ENCODE measurements at places on chromosomes 13 and 19.

DNA sequence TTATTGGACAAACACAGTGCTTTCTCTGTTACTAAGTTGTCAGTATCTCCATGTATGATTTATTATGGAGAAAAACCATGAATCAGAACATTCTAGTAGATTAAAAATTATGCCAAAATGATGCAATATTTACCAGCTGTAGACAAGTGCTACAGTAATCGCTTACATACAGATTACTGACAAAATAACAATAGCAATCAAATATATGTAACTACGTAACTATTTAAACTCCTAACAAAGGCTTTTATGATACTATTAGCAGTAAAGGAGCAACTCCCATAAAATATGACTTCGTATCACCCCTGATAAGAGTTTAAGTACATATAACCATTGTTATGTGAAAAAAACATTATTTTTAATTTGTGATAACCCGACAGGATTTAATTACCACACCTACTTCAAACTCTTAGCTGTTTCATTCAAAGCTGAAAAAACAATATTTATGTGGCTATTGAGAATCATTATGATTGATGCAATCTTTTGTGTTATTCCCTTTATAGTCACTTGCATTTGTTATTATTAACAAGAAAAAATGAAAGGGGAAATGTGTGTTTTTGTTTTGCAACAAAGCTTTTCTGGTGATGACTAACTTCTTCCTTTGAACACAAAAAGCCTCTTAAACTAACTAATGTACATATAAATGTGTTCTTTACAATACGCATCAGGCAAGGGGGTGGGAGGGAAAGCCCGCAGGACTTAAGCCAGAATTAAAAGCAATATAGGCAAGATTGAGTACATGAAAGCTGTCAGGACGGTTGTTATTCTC, 147.4 kb downstream of the ABCC4 start:
- peak; percentile 46 for DNase-seq

DNA sequence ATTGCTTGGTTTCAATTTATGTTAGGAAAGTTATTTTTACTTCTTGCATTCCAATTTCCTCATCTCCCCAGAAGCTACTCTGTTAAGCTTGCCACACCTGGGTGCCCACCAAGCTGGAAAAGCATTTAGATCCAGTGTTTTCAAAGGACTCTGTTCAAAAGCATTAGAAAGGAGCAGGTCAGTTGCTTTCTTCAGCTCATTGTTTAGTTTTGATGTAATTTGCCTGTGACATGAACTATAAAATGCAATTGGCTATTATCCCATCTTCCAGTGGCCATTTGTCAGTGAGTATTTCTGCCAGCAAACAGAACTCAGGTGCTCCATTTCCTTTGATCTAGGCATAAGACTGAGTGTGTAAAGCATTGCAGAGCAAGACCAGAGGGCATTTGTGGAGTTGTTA, 46.7 kb upstream of the RNF113B start:
- no peak for DNase-seq

DNA sequence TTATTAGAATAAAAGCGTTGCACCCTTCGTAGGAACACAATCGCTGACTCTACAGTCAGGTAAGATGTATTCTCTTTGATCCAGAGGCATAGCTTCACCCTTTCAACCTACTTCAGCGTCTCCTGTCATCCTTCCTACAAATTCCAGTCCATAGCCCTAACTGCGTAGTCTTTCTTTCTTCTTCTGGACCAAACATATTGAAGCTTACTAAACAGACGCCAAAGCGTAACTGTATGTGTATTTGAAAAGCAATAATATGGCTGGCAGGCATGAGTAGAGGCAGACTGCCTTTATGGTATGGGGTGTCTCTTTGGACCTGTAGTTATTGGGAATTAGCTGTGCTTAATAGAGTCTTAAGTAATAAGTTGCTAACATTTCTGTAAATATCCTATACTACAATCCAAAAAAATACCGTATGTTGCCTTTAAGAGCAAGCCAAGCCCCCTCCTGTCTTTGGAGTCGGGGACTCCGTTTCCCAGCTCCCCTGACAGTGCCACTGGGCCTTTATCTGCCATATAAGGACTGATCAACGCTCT, 392 bp upstream of the ZNF548 start:
- no peak for DNase-seq

GRCh38 chr13:33201659-33202058, 83.9 kb downstream of the STARD13 start:
- no peak for DNase-seq

GRCh38 chr19:49790866-49791265, 22.2 kb downstream of the FUZ start:
- no peak for DNase-seq

DNA sequence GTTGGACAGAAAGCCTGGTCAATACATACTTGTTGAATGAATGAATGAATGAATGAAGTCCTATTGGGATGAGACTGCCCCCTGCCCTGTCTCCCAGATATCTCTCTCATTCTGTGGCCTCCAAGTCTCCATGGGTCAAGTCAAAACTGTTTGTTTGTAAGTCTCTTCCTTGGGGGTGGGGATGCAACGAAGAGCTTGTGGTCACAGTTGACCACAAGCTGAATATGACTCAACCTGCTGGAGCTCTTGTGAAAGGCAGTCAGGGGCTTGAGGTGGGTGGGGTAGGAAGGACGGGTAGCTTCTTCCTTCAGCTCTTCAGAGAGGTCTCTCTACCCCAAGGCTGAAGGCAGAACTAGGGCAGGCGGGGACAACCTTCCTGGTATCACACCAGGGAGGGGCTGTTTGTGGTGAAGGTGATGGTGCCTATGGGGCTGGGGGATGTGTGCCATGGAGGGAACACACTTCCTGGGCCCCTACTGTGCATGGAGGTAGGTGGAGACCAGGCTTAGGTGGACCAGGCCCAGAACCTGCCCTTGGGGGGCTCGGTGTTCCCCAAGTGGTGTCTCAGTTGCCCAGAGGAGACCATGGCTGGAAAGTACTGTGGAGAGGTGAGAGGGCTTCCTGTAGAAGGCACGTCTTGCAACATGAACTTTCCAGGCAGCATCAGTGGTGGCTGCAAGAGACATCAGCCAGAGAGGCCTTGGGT, 8.0 kb downstream of the MYO1F start:
- DNase-seq, result no peak

DNA sequence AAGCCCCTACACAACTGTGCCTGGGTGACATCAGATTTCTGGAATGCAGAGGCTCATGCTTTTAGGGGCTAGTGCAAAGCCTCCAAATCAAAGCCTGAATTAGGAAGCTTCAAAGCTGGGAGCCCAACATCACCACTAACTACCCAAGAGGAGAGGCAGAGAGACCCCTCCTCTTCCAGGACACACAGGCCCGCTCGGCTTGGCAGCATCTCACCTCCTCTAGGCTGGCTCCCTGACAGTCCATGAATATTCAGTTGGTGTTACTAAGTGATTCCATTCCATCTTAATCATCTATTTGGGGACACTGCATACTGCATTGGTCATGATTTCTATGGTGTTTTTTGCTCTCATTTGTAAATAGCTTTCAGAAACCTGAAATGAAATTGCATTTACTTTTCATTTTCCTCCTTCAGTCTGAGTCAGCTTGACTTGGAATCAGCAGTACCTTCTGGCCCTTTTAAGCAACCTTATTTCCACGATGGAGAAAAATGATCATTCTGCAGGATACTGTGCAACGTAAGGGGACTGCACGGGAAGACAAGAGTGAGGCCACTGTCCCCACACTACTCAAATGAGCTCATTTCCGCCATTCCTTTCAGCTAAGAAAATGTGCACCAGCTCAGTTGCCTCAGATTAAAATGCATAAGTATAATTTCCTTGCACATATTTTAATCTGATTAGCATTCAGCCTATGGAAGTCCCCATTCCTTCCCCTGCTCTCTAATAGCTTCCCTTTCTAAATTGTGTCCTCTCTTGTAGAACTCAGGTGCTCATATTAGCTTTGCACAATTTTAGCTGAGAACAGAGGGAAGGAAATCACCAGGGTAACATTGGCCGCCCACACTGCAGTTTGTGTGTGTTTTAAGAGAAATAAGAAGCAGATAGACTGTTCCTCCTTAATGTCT, 219.9 kb downstream of the RFC3 start:
- DNase-seq, result no peak

DNA sequence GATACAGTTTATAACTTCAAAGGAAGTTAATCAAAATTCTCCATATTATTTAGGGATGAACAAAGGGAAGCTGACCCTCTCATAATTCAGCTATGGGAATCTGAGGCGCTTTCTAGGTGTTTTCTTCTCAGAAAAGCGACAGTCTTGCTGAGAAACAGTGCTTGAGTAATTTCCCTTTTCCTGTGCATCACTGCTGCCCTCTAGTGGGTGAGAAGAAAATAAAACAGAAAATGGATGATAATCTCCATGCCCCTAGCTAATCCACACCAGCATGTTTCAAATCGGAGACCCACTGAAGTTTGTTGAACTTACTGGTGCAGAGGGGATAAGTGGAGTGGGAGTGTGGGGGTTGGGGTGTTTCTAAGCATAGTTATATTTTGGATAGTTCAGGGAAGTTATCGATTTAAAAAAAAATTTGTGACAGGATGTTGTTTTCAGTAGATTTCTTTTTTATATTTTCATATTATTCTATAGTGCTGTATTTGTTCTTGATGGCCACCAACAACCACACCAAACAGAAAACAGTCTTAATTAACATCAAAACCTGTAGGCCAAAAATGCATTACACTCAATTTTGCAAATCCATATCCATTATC, 21.4 kb downstream of the LCP1 start:
- DNase-seq, result peak; percentile 65

- DNase-seq, result no peak
Observed at GRCh38 chr19:18333680-18334079, 6.7 kb upstream of the PGPEP1 start.

DNA sequence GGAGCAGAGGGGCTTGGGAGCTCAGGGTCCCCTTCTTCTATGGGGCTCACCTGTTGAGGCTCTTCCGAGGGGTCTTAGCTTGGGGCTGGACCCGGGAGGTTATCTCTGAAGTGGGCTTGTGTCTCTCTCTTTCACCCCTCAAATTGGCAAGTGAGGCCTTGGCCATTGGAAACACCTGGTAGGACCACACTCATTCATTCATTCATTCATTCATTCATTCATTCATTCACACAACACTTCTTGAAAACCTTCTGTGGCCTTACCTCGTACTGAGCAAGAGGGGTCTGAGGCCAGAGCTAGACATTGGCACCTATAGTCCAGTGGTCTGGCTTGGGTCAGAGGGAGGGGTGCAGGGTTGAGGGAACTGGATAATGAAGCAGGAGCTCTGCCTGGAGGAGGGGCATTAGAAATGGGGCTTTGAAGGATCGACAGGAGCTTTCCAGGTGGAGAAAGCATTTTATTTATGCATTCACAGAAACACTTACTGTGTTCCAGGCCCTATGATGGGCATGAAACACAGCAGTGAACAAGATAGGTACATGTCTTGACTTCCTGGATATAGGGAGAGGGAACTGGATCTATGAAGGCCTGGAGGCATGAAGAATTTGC, 5.5 kb downstream of the CELF5 start:
- no peak for DNase-seq

GRCh38 chr19:6616011-6616410, 25.1 kb upstream of the CD70 start:
- no peak for DNase-seq

GRCh38 chr13:77389625-77390000, 62.7 kb upstream of the MYCBP2 start:
- no peak for DNase-seq

DNA sequence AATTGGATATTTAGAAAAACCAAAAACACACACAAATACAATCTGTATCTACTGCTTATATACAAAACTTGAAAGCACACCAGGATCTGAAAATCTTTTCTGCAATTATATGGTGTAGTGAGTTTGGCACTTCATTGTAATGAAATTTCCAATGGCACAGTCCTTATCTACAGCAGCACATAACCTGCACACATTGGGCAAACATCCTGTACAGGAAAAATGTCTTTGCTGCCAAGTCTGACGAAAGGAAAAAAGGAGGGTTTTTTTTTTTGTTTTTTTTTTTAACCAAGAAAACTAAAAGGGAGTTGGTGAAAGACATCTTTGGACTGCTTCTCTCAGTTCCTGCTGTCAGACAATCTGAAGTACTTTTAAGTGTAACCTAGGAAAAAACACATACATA, 107.8 kb downstream of the FOXO1 start:
- no peak for DNase-seq

GRCh38 chr19:6663236-6664201, 6.4 kb downstream of the TNFSF14 start:
- DNase-seq, result peak; percentile 23

DNA sequence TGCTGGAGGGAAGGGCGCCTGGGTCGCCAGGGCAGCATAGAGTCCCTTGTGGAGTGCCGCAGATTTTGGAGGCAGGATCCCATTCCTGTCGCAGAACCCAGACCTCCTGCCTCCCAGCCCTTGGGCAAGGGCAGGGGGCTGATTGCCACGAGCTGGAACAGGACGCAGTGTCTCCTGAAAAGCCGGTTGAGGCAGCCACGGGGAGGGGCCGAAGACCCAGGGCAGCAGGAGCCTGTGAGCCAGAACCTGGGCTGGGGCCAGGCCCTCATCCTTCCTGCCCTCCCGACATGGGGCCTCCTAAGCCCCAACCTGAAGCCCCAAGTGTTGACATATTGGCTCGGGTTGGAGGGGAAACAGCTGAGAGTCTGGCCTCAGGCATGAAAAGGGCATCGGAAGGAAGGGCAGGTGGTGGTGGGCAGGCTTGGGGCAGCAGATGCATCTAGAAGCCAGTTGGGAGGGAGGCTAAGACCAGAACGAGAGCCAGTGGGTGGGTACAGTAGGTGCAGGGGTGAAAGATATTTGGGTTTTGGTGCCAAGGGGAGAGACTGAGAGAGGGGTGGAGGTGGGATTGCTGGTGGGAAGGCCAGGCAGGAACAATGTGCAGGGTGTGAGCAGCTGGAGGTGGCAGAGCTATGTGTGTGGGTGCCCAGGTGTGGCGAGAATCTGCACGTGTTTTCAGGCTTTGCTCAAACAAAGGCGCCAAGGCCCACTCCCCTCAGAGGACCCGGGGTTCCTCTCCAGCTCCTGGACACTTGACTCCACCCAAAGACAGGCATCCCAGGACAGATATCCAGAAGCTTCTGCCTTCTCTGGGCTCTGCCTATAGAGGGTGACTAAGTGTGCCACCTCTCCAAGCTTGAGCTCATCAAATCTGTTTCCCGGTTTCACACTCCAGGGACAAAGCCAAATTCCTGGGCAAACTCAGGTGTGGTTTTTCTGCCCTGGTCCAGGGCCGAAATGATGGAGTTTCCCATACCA, 1.4 kb upstream of the SBSN start:
- no peak for DNase-seq

DNA sequence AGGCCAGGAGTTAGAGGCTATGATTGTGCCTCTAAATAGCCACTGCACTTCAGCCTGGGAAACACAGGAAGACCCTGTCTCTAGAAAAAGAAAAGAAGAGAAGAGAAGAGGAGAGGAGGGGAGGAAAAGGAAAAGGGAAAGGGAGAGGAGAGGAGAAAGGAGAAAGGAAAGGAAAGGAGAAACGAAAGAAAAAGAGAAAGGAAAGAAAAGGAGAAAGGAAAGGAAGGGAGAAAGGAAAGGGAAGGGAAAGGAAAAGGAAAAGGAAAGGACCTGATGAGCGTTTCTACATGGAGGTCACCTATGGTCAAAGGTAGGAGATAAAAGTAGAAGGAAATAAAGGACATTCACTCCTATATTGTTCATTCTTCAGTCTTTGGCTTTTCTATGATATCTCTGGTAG, 109.1 kb upstream of the TRPC4 start:
- DNase-seq, result no peak

GRCh38 chr19:3533563-3534216, 5.3 kb upstream of the TEKTIP1 start:
- no peak for DNase-seq

All from kidney capillary endothelial cell (primary cell).